Endodermal cell (in vitro differentiated cells): ENCODE measurements at places on chromosomes 2 and 18.

- DNase-seq: no peak
Observed at GRCh38 chr2:124953921-124954320, 928.8 kb downstream of the CNTNAP5 start.

DNA sequence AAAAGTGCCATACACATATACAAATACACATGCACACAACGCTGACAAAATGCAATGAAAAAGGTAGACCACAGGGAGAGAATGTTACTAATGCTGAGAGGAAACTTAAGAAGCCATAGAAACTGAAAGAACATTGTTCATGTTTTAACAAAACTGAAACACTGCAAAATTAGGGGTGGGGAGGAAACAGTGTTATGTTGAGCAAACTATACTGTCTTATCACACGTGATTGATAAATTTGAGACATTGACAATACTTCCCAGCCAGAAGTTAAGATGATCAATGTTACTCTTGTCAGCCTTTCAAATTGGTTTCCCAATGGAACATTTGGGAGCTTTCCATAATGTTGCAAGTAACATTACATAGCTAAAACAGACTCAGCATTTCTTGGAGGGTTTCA is 165.5 kb downstream of the L3MBTL4 start:
- no peak for DNase-seq

GRCh38 chr2:1538663-1539062 is 125.4 kb downstream of the TPO start:
- DNase-seq: peak; percentile 89

DNA sequence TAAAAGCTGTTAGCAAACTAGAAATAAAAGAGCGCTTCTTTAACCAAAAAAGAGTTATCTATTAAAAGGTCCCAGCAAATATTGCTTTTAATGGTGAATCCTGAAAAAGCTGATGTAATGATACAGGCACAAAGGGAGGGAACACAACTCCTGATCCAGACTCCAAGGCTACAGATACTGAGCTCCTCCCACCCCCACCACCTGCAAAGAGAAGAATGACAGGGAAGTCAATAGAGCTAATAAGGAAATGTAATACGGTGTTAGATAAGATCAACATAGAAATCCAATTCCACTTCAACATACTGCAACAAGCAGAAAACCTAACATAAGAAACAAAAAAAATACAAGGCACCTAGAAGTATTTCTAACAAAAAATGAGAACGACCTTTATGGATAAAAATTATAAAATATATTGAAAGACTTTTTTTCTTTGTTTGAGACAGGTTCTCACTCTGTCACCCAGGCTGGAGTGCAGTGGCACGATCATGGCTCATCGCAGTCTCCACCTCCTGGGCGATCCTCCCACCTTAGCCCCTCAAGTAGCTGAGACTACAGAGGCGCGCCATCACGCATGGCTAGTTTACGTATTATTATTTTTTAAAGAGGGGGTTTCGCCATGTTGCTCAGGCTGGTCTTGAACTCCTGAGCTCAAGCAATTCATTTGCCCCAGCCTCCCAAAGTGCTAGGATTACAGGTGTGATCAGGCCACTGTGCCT is 192.2 kb downstream of the HDAC4 start:
- DNase-seq: no peak

DNA sequence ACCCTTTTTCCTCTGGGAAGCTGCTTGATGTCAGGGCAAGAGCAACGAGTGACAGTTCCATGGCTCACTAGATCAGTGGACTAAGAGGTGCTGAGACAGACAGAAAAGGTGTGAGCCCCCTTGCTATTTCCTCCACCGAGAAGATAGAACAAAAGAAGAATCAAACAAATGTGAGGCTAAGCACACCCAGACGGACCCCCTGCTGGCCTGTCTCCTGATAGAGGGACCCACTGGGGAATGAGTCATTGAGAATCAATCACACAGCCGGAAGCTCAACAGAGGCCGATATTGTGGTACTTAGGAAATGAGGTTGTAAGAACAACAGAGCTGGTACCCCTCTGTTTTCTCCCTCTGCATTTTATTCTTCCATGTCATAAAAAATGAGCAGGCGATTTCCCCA is 89.8 kb upstream of the TEX51 start:
- peak; percentile 94 for DNase-seq
